ENCODE measurements at places on chromosomes 11 and 22.

DNA sequence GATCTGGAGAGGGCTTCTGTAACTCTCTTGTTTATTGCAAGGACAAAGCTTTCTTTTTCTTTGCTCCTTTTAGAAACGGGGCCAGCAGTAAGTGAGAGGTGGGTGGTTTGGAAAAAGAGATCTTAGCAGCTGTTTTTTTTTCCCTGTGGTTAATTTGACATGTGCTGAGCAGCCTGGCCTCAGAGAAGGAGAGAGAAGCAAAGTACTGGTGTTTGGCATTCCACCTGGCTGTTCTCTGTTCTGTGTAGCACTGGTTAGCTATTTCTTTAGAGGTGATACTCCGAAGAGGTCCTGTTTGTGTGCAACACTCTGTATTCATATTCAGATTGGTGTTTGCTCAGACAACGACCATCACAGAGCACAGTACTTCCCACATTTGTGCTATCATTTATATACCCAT, 80.8 kb upstream of the SORL1-AS1 start:
- DNase-seq, result no peak

DNA sequence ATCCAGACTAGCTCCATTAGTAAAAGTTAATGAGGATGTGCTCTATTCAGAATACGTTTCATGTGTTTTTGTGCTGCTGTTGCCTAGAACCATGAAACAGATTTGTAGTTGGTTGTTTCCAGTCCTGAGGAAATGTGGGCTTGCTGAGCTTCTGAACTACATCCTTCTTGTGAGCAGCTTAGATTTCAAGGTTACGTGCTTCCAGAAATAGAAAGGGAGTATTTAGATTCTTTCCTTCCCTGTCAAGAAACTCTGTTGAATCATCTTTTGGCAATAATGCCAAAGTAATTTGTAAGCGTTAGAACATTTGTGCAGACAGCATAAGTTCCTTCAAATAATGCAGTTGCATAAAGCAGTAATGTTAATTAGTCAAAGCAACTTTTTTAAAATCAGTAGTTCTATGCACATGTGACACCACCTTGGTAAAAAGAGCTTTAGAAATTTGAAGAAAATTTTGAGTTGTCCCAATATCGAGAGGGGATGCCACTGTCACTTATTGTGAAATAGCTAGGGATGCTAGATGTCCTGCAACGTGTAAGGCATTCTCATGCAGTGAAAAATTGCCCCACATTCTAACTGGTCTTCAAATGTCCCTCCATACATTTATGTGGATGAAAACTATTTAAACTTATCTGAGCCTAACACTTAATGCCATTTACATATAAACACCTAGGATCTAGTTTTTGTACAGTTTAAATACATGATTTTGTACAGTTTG, 169.6 kb downstream of the ETS1 start:
- DNase-seq, result no peak

- DNase-seq, result no peak
Measured at GRCh38 chr11:12786891-12787290, 112.7 kb downstream of the TEAD1 start.

GRCh38 chr11:58968251-58968711, 29.0 kb downstream of the GLYATL1 start:
- DNase-seq, result no peak

DNA sequence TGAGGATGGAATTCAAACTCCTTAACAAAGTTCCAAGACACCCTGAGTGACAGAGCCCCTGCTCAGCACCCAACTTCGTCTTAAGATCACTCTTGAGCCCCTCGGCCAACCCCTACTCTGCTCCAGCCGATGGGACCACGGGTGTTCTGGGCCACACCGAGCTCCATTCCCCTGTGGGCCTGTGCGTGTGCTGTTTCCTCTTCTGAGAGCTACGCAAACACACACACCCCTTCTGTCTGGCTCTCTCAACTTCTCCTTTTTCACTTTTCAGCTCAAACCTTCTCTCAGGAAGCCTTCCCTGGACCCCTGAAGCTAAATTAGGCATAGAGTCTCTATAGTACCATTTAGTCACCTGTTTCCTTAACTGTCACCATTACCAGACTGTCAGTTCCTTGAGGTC, 37.5 kb upstream of the NNMT start:
- no peak for DNase-seq

DNA sequence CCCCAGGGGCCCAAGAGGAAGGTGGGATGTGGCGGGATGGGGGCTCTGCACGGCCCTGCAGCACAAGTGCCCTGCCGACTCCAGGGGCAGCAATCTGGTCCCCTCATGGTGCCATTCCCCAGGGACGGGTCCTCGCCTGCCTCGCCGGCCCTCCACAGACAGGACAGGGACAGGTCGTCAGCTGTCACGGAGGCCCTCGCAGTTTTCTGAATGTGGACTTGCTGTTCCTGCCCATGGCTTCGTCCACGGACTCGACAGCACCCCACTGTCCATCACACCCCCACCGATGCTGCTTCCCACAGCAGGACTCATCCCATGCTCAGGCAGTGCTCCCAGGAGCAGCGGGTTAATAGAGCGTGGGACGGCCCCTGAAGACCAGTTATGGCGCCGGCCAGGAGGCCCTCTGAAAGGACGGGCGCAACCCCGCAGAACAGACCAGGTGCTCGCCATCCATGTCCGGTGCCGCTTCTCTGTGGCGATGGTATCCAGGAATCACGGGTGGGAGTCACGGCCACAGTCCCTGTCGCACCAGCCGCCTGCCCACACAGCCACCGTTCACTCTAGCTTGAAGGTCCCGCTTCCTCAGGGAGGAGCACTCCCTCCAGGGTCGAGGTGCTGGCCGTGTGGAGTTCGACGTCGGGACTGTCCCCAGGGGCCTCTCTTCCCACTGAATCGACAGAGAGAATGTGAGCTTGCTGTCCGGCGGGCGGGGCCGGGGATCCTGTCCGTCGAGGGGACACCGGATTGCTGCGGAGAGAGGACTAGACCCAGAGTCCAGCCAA, 18.5 kb upstream of the MUC2 start:
- no peak for DNase-seq

GRCh38 chr11:14538926-14539554, 18.9 kb upstream of the PSMA1 start:
- DNase-seq, result no peak

DNA sequence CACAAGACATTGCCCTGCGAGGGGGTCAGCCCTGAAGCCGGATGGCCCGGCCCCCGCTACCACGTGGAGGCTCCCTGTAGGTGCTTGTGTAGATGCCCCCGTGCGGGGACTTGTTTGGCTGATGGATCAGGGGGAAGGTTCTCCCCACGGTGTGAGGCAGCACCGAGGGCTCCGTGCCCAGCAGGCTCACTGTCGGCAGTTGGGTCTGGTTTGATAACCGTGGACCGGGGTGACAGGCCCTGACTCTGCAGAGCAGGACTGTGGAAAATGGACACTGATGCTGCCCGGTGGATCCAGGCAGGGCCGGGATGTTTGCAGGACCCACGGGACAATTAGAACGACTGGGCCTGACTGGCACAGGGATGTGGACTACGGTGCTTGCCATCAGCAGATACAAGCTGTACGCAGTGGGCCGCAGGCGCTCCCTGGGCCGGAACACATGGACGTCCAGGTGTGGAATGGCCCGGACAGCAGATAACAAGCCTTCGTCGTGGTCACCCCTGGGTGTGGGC, 19.0 kb downstream of the KCNQ1 start:
- DNase-seq, result no peak

GRCh38 chr11:64831411-64831891, 13.0 kb downstream of the CDC42BPG start:
- DNase-seq, result no peak

DNA sequence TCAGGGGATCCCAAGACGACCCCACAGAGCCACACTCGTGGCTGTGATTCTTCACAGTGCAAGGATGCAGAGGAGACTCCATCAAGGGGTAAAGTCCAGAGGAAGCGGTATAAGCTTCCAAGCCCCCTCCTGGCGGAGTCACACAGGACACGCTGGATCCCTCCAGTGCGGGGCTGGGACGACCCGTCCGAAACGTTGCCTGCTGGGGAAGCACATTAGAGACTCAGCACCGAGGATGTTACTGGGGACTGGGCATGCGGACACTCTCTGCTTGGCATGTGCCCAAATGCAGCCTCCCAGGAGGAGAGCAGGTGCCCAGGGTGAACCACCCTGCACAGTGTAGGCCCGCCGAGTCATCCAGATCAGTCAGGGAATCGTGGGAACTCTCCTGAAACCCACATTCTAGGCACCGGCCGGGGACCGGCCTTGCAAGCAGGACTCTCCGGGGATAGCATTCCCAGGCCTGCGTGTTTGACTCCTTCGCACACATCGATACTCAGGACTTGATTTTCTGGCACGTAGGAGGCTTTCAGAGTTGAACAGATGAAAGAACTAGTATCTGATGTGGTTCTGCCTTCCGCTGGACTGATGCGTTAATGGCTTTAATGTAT, 229.8 kb downstream of the TBC1D22A start:
- no peak for DNase-seq

- DNase-seq, result no peak
Measured at GRCh38 chr11:113934761-113935160, 30.2 kb downstream of the HTR3B start.

- no peak for DNase-seq
Measured at GRCh38 chr11:12246989-12247388, 130.4 kb upstream of the PARVA start.

DNA sequence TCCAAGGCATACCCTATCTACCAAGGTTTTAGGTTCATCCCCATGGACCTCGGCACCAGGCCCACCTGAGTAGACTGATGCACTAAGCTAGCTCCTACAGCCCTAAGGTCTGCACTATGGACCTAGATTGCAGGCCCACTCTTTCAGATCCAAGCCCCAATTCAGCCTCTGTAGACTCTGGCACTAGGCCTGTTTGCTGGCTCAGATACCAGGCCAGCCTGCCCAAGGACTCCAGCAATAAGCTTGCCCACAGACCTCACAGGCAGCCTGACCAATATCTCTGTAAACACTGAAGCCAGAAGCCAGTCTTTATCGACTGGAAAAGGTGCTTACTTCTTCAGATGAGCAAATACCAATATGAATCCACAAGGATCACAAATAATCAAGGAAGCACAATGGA, 411.3 kb downstream of the INSC start:
- no peak for DNase-seq

DNA sequence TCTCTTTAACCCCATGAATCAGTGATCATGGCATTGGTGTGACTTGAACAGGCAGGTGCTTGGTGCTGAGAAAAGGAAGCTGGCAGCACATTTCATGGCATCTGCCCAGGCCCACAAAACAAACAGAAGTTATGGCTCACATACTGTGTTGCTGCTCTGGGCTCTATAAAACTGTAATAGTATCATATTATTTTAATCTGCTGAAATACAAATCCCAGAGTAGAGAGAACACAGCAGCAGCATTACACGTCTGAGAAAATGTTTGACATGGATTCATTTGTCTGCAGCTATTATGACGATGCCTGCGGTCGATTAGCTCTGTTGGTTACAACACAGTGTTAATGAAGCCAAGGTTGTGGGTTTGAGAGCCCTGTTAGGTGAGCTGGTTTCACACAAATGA, 80.8 kb downstream of the ALX4 start:
- DNase-seq, result no peak

DNA sequence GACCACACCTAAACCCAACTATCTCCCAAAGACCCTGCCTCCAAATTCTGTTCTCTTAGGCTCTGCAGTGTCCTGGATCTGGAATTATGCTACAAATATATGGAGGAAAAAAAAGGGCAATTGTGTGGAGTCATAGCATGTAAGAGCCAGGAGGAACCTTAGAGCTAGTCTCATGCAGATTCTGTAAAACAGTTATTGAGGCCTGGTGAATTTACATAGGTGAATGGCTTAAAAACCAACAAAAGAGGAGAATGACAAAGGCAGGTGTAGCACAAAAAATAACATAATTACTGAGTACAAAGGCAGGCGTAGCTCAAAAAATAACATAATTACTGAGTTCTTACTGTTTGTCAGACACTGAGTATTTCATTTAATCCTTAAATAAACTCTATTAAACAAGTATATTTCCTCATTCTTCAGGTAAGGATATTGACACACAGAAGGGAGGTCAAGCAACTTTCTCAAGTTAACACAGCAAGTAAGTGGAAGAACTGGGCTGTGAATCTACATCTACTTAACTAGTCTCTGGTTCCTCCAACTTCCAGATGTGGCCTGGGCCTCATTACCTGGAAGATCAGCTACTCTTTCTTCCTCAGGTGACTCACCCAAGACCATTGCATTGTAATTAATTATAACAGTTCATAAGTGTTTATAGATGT, 938.9 kb upstream of the TENM4 start:
- DNase-seq, result no peak

DNA sequence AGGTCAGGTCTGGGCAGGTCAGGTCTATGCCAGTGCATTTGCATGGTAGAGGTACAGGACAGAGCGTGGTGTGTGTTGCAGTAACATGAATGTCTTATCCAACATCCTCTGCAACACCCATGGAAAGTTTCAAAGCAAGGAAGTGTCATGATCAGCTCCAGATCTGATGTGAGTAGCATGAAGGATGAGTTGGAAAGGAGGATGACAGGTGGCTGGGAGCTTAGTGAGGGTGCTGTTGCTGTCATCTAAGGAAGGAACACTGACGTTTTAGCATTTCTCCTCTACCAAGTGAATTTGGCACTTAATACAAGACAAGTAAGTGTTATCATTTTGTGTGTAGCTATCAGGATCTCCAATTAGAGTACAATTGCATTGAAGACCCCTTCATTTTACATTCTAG, 65.1 kb downstream of the GRK3 start:
- no peak for DNase-seq

DNA sequence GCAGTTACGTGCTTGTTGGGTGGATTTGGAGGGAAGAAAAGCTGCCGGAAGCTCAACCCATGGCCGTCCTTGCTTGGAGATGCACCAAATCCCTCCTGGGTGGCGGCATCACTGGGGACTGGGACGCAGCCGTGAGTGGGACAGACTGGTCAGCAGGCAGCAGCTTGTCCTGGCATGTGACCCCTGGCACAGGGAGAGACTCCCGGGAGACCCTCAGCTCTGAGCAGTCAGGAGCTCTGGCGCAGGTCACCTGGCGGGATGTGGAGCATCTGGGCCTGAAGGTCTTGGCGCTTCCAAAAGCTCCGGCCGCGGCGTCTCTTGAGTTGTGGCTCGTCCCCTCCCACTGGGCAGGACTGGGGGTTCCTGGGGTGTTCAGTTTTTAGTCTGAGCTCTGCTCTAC, 26.3 kb downstream of the PTDSS2 start:
- DNase-seq, result no peak

GRCh38 chr11:99370549-99371216, 349.9 kb downstream of the CNTN5 start:
- DNase-seq, result no peak

GRCh38 chr11:67387069-67387468, 4.7 kb upstream of the RAD9A start:
- DNase-seq, result no peak

DNA sequence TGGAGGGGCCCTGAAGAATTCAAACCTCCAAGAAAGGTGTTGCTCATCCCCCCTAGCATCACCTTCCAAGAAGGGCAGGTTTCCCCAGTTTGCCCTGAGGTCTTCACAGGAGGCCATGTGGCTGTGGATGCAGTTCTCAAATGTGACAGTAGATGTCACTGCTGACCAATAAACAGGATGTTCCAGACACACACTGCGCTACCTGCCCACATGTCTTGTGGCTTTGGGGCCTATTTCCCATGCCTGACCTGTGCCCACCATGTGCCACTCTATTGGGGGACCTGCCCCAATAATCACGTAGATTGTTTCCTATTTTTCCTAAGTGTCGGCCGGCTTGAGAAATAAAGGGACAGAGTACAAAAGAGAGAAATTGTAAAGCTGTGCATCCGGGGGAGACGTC, 4.5 kb downstream of the GSTT2 start:
- no peak for DNase-seq

- DNase-seq, result no peak
Measured at GRCh38 chr11:125603207-125603606, 10.6 kb downstream of the STT3A start.

Measured in T-helper 2 cell (primary cell).